ENCODE measurements at places on chromosomes 2 and 18.

GRCh38 chr2:47815764-47816163, 32.8 kb downstream of the MSH6 start:
- no peak for DNase-seq

DNA sequence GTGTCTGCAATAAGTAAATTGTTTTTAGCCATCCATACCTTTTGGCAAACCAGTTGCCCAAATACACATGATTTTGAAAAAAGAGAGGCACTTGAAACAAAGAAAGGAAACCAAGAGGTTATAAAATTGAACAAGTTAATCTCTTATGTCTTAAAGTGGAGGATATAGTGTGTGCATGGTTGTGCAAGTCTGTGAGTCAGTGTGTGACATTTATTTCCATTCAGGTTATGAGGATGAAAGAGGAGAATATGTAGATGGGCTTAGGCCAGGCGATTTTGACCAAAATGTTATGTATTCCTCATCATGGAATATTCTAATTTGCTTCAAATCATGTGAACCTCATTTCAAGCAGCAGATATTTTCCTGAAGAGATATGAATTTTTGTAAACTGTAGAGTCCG, 123.3 kb downstream of the SETBP1 start:
- no peak for DNase-seq

- DNase-seq = peak; percentile 90
These were observed 34.9 kb downstream of the FAM110C start for GRCh38 chr2:11248-11941.

DNA sequence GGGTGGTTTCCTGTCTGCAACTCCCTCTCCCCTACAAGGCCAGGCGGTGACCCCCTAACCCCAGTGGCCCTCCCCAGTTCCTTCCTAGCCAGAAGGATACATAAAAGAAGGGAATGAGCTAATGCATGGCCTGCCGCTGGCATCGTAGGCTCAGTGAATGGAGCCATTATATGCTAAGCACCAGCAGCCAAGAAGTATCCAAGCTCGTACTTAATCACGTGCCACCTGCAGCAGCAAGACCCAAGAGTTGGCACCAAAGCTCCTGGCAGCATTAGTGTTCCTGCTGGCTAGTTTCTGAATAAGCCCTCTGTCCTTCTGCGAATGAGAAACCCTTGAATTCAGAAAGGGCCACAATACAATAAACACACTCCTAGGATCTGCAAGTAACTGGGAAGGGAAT, 4.3 kb downstream of the DBI start:
- no peak for DNase-seq

DNA sequence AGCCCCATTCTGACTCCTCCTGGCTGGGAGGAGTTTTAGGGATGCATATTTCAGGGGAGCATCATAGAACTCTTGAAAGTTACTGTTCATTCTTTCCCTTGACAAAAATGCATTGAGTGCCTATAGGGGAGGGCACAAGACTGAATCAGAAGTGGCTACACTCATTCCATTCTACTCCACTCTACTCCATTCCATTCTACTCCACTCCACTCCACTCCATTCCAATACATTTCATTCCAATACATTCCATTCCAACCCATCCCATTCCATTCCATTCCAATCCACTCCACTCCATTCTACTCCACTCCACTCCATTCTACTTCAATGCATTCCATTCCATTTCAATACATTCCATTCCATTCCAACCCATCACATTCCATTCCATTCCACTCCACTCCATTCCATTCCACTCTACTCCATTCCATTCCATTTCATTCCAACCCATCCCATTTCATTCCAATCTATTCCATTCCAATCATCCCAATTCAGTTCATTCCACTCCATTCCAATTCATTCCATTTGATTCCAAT, 110.8 kb downstream of the LOXHD1 start:
- DNase-seq = no peak

DNA sequence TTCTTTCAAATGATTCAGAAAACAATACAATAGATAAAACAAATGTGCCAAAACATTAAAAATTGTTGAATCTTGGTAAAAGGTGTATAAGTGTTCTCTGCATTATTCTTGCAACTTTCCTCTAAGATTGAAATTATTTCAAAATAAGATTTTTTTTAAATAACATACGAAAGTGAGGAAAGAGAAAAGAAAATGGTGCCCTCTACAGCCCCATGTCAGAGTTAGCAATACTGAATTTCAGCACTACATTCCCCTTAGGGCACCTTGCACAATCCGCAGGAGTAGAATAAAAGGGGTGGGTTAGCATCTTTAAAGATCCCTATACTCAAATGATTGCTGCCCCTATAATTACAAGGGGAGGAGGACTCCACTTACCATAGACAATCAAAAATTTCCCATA, 433.7 kb downstream of the BCL11A start:
- no peak for DNase-seq

- DNase-seq = no peak
These were observed 107.5 kb downstream of the TTC27 start for GRCh38 chr2:32735348-32735747.

- DNase-seq = no peak
These were observed 24.6 kb downstream of the CD302 start for GRCh38 chr2:159773426-159773825.

DNA sequence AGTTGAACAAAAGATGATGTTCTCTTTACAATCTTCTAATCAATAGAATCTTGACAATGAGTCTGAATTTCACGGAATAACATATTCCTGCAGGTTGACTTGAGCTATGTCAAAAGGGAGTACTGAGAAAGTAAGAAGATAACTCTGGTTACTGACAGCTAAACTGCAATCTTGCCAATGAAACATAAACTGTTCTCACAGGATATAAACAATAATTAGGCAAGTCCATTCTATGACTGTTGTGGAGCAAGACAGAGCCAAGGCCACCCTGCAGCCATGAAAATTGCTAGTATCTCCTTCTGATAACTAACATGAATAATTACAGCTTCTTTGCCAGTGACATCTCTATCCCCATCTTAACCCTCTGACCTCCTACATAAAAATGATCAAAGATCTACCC, 6.3 kb upstream of the RPRD1A start:
- DNase-seq = no peak

DNA sequence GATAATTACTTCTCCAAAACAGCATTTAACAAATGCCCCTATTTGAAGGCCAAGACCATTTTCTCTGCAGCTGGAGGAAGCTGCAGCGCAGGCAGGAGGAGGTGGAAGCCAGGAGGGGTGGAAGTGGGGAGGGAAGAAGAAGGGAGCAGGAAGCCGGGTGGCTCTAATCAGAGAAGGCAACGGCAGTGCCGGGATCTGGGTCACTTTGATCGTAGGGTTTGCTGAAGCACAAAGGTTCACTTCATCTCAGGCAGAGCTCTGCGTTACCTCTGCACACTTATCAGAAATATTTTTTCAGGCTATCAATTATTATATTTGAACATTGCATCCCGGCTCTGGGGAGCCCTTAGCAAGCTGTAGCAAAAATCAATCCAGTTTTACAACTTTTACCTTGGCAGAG, 315.8 kb upstream of the POU3F3 start:
- no peak for DNase-seq

DNA sequence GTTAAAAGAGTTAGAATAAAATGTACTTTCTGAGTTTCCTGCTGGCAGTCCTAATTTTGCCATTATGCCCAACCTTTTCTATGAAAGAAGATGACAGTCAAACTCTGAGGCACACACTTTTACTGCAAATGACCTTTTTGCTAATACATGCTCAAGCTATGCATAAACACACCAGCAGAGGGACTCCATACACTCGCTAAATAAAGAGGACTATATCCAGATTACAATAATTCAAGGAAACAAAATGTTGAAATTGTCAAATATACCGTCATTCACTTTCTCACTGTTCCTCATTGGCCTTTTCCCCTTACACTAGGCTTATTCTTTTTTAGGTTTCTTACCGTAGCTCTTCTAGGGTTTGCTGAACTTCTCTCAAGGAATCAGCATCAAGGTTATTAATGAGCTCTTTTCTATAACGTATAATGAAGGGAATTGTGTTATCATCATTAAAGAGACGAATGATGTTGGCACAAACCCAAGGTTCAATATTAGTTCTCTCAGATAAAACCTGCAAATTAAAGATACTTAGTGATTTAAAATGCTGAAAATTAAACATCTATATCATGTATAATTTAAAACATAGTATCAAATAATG, 25.7 kb downstream of the SRBD1 start:
- DNase-seq = no peak

DNA sequence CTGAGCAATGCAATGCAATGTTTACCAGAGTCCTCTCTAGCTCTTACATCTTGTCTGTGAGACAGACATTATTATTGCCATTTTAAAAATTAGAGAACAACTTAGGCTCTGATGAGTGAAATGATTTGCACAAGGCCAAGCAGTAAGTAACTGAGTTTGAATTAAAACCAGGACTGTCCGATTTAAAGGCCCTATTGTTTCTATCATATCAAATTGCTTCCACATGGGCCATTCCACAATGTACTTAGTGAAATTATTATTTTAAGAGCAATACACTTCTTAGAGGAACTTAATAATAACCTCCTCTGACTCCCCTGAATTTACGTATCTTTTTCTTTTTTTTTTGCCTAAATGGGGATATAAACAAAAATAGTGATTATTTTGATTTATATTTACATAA, 64.6 kb downstream of the PLCL1 start:
- no peak for DNase-seq

DNA sequence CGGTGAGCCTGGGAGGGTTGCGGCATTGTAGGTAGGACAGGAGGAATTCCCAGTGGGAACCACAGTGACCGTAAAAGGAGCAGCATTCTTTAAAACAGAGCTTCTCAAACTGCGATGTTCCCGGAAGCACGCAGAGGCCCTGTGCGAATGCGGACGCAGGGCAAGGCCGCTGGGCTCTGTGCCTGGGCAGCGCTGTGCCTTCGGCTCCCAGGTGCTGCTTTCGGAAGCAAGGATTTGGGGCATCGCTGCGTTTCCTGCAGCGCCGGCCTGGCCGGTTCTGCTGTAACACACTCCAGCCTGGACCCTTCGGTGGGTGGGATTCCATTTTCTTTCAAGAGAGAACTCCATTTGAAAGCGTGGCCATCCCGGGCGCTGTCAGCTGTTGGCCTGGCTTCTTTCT, 118.6 kb downstream of the PTGR3 start:
- DNase-seq = no peak

DNA sequence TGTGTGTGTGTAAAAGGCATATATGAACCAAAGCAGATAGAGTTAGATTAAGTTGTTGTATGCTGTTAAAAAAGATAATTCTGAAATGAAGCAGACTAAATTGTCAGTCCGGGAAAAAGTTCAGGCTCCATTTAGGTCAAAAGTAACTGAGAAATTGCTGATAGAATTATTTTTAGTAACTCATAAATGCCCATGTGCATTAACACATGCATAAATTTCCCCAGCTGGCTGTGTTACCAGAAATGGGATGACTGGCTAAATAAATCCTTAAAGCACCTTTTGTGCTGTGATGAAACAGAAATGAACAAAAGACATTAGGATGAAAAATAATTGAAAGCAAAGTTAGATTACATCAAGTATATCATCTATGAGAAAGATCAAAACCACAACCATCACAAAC, 111.3 kb downstream of the NYAP2 start:
- no peak for DNase-seq

DNA sequence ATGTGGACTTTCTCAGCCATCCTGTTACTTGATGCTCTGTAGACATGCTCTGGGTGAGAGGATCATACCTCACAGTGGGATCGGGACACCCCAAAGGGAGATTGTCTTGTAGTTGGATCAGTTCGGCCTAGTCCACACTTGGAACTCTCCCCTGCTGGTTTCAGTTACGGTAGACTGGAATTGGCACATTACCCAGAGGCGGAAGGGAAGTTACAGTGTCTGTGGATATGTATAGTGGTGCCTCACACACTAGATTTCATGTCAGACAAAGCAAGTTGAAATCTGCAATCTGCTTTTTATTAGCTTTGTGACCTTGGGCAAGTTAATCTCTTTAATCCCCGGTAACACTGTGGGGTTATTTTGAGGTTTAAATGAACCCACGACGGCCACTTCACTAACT, 16.2 kb upstream of the CTAGE1 start:
- no peak for DNase-seq

DNA sequence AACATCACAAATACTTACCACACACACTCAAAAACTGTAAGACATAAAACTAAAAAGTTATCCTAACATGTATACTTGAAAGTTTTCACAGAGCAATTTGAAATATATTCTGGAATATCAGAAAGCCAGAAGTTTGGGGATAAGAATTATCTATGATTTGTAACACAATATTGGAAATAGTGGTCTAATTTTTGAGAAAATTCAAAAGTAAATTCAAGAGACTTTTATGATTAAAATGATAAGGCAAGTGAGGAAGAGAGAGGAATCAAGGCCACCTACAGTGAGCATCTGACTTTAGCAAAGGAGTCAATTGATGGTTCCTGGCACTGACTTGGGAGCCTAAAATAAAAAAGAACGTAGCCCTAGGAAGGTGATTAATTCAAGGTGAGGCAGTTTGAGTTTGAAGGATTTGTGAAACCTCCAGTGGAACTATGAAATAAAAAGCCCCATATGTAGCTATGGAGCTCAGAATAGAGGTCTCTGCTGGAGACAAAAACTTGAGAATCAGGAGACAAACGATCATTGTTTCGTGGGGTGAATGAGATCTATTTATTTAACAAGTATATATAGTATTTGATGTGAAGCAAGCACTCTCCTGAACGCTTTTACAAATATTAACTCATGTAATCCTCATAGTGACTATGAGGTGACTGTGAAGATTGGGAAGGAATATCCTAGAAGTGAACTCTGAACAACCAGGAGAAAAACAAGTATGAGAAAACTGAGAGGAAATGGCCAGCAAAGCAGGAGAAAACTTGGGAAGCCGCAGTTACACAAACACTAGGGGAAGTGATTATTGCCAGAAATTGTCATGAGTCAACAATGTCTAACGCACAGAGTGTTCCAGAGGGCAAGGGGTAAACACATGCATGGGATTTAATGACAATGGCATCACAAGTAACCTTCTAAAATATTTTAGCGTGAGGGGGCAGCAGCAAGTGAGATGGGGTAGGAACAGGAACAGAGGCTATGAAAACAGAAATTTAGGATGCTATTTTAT, 12.8 kb downstream of the TFPI start:
- no peak for DNase-seq

DNA sequence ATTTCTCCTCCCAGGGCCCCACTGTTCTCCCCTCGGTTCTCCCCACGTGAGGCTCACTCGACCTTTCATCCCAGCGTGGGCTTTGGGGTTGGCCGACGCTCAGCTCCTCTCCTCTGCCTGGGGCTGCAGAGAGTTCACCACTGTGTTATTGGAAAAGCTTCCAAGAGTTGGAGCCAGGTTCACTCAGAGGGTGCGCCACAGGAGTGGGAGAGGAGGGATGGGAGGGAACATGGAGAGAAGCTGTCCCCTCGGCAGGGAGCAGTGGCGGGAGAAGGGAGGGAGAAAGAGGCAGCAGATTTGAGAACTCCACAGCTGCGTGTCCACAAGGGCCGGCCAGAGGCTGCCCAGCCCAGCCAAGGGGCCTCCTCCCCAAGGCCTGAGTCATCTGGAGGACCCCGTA, 197.1 kb upstream of the SMAD2 start:
- DNase-seq = no peak

DNA sequence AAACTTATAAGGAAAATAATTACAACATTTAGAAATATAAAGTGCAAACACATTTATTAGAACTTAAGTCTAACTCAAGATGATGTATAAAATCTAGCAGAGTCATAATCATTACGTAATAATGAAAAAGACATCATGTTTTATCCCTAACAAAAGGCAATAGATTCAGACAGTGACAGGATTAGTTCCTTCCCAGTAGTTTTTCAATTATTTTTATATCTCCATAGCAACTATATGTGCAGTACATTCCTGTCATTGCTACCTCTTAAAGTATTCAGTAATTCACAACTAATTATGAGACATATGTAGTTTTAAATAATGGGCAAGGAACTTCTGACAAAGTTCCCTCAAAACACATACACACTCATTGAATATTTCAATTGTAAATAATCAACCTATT, 687.9 kb downstream of the CCDC85A start:
- no peak for DNase-seq
